ENCODE measurements at places on chromosomes 2 and 18.

GRCh38 chr2:127401757-127402695 is 14.3 kb upstream of the MAP3K2 start:
- no peak for DNase-seq

- DNase-seq: no peak
Observed at GRCh38 chr2:100765481-100765880, 54.5 kb upstream of the NPAS2 start.

DNA sequence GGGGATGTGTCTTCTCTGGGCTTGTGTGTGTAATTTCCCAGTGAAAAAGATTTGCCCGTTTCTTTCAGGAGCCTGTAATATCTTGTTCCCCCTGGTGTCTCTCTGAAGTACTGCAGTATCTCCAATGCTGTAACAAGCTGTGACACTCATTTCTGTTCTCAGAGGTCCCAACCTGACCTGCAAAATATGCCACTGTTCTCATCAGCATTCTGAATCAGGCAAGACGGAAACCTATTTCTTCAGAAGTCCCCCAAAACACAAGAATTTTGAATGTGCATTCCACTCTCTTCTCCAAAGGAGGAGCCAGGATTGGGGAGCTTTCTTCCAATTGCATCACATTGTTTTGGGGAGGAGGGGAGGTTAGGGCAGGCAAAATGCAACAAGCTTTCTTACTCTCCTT is 77.0 kb upstream of the CNGA3 start:
- no peak for DNase-seq

DNA sequence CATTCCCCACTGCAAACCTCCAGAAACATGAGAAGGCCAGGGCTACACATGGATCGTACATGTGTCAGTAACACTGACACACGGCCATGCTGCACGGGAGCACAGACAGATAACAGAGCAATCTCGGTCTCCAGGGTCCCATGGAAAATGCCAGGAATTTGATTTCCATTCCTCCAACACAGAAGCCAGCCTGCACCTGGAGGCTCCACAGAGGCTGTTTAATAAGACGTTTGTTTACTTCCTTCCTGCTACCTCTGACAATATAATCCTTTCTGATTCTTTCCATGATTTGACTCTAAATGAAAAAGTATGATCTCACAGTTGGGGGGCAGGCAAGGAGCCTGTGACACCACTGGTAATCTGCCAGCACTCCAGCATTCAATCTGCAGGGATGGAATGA is 210.9 kb upstream of the DDX18 start:
- no peak for DNase-seq

GRCh38 chr2:207289295-207290018 is 123.7 kb upstream of the KLF7 start:
- DNase-seq: no peak

- DNase-seq: no peak
Observed at GRCh38 chr2:27238976-27239375, 21.8 kb downstream of the CAD start.

- DNase-seq: no peak
Observed at GRCh38 chr2:126715111-126715510, 59.2 kb downstream of the GYPC start.

- no peak for DNase-seq
Observed at GRCh38 chr2:118945881-118946280, 3.9 kb downstream of the MARCO start.

DNA sequence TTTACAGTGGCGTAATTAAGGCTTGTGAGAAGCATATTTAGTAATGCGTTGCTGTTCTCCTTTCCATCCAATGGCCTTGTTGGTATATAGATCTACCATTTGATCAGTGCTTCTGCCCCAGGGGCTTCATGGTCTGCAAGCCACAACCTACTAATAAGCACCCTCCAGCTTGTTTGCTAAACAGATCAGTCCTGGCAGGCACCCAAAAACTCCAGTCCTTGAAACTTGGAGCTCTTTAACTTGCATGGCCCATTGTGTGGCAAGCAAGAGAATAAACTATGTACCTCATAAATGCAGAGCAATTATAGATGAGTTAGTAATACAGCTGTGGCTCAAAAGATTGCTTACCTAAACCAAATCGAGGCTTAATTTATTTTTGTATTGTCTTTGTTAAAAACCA is 158.5 kb downstream of the FTCDNL1 start:
- no peak for DNase-seq

DNA sequence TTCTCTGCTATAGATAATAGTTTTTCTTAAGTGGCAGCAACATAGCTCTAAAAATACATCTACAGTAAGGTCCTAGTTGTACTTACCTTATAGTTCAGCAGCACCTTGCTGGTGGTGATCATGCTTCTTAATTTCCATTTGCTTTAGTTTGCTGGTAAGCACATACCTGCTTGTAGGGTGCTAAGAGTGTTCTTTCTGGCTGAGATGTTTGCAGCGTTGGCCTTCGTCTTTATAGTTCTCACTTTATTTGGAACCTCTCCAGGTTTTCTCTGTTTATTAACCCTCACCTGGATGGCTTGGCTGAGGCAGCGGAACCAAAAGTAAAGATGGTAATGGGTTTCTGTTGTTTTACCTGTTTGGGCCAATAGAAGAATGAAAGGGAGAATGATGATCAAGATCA is 123.6 kb upstream of the EFEMP1 start:
- DNase-seq: no peak

- no peak for DNase-seq
Observed at GRCh38 chr18:46028536-46028891, 43.5 kb downstream of the PSTPIP2 start.

DNA sequence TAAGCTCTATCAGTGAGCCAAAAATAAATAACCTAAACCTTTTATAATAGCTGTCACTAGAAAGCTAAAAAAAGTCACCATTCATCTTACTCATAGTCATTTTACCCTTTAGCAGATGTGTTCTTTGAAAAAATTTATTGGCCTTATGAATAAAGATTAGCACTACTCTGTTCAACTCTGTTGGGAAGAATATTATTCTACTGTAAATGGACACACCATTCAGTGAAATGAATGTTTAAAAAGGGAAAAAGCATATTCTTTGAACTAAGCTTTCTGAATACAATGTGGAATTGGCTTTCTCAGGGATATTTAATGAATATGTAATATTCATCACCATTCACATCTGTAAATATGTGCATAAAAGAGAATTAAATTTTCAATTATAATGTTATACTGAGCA is 422.0 kb downstream of the CBLN2 start:
- DNase-seq: no peak

- DNase-seq: no peak
Observed at GRCh38 chr2:149841396-149841795, 253.8 kb upstream of the MMADHC start.

- DNase-seq: no peak
Observed at GRCh38 chr18:50104421-50104820, 90.5 kb downstream of the MYO5B start.

DNA sequence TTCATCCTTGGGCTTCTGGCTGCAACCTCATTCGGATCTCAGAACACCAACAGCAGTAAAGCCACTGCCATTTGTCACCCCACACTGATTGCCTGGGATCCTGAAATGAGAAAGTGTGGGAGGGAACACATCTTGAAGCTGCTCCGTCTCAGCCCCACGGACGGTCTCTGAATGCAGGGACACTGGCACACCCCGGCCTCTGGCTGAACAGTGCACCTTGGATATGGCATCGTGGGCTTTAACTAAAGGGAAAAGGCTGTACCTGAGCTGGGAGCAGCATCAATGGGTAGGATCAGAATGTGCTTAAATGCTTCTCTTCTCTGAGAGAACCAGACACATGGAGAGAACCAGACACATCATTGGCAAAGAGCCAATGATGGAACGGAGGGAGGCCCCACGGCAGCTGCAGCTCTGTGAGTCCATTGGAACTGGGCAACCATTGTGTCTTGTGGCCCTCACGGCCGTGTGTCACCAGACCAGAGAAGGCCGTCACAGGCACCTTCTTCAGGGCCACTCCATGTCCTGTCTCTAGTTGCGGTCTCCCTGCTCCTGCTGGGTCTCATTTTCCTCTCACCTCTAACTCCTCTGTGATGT is 193.4 kb upstream of the MYT1L start:
- no peak for DNase-seq

DNA sequence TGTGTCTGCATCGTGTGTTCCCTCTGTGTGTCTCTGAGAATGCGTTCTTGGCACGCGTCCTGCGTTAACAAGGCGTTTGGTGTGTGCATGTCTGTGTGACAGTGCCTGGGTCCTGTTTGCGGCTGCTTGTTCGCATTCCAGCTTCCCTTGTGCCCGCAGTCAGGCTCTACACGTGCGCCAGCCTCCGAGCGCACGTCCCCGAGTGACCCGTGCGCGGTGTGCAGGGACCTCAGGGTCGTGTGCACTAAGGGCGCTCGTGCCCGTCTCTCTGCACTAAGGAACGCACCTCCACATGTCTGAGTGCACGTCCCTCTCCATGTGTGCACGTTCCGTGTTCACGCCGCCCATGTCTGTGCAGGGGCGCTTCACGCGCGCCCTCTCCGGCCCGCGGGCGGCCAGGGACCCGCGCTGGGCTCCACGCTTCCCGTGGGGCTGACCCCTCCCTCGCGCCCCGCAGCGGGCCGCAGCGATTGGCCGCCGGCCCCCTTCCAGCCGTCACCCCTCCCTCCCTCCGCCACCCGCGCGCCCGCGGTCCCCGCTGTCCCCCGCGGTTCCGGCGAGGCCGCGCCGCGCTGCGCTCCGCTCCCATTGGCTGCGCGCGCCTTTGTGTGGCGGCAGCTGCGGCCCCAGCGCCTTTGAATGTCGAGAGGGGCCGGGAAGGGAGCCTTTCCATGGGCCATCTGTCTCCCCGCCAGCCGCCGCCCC is 229.4 kb downstream of the HAUS1 start:
- no peak for DNase-seq

DNA sequence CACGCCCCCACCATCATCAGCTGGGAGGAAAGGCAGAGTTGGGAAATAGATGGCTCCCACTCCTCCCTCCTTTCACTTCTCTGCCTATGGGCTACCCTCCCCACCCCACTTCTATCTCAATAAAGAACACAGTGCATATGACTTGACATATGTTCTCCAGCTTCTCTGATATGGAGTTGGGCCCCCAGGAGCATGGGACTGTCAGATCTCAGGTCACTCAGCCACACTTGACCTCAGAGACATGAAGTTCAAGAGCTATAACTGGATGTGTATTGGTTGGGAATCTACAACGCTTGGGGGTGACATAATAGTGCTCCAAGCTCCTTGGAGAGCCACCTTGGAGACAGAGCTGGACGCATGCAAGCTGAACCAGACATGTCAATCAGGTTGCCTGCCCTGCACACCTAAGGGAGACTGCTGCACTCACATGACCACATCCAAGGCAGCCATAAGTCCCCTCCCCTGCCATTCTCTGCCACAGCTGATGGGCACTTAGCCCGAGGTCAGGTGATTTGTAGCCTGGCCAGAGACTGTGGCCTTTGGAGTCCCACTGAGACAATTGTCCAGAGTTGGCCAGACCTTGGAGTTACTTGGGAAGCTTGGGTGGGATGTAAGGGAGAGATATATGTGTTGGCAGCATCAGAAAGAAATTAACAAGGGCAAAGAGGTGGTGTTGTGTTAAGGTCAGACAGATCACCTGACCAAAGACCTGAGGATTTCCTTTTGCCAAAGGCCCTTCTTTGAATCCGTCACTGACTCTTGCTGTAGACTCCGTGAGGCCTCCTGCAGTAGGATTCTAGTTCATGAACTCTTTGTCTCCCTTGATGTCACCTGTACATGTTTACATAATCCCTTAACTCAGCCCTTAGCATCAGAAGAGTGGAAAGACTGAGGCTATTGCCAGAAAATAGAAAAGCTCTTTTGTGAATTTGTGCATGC is 3.7 kb downstream of the INHA start:
- DNase-seq: no peak

DNA sequence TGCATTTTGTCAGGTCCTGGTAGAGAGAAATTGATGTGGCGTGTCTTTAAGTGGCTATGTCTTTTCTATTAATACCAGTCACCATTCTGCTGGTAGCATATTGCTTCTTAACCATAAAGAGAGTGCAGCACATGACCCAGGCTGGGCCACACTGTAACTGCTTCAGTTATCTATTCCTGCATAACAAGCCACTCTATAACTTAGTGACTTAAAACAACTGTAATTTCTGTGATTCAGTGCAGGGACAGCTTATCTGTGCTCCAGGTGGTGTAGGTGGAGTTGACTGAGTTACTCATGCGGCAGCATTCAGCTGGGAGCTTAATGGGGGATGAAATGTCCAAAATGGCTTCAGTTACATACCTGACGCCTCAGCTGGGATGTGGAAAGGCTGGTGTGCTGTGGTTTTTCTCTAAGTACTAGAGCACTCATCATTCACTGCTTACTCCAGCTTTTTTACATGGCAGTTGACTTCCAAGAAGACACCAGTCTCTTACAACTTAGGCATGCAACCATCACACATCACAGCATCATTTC is 742.4 kb downstream of the SATB2 start:
- DNase-seq: no peak

GRCh38 chr18:34511435-34511834 is 198.7 kb upstream of the DTNA start:
- DNase-seq: no peak

Data from activated gamma-delta T cell treated with Interleukin-2 at 50 U/mL for 16 hours (primary cell).